ENCODE measurements at places on chromosomes 11 and 22.

DNA sequence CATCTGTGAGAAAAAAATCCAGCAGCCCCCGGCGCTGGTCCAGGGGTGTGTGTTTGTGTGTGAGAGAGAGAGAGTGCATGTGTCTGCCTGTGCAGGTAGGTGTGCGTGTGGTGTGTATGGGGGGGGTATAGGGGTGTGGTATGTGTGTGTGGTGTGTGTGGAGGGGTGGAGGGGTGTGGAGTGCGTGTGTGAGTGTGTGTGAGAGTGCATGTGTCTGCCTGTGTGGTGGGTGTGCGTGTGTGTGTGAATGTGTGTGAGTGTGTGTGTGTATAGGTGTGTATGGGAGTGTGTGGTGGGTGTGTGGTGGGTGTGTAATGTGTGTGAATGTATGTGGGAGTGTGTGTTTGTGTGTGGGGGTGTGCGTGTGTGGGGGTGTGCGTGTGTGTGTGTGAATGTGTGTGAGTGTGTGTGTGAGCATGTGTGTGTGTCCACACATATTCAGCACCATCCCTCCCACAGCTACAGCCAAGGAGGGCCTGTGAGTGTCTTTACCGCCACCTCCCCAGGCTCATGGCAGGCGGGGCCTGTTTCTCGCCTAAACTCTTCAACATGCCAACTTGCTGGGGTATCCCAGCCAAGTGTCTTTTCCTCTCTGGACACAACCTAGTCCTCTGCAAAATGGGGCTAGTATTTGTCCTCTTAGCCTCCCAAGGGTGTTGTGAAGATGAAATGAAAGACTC lies 11.9 kb downstream of the LMO1 start:
- DNase-seq, result no peak

- no peak for DNase-seq
These were observed 23.1 kb upstream of the CBX7 start for GRCh38 chr22:39175353-39176142.

DNA sequence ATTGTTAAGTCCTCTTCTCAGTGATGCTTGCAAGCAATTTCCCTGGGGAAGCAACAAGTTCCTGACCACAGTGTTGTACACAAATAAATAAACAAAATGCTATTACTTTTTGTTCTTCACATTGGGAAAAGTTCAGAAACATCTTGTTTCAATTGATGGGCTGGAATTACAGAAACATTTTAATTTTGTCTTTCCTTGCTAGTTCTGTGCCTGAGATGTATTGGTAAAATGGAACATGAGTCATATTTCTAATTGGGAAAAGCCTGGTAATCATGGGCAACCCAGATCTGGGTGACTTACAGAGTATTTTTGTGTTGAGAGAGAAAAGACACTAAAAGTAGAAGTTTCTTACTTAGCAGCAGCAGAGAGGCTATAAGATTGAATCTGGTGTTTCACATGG lies 576 bp upstream of the BLID start:
- no peak for DNase-seq

GRCh38 chr11:130606178-130606577 lies 157.7 kb downstream of the ADAMTS15 start:
- DNase-seq, result no peak

- DNase-seq, result no peak
These were observed 14.8 kb downstream of the FSHB start for GRCh38 chr11:30245621-30246020.

DNA sequence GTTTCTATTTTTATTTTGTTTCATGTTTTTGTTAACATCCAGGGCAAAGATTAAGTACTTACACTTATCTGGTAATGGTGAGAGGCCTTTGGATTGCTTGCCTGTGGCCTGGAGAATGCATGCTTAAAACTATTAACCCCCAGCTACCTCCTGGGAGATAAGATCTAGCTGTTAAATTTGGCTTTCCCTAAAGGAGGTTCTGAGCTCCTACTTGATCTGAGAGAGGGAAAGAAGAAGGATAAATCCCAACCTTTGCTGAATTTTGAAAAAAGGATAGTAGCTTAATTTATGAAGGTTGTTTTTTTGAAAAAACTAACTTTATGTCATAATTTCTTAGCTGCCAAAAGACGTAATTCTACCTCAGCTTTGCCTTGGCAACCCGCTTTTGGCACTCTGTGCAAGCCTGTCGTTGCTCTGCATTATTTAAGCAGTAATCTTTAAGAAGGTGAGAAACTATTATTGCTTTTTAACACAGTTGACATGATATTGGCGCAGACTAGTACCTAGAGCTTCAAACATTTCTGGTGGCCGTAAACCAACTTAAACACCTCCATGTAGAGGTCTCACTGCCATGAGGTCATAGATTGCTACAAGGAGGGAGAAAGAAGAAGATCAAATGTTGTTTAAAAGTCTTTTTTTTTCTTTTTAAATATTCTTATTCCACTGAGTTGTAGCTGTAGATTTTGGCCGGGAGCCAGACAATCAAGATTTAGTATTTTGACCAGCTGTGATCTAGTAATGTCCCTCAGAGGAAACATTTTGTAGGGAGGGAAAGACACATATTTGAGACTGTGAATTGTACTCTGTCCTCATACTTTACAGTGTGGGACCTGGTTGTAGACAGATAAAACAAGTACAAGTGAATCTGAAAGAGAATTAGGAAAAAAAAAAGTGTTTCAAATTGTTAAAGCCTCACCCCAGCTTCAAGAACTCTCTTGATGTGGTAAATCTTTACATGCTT lies 74.4 kb downstream of the WNT11 start:
- DNase-seq, result no peak
